ENCODE measurements at places on chromosomes 2 and 18. TPM values are rescaled to one million over a fixed set of nuclear protein-coding genes. Genes with fewer than 3 reads are reported as not detected.

GREB1L gene
- total RNA-seq = 0.94 TPM

MAP4K3 gene
- 169 TPM for total RNA-seq

SAG gene
- total RNA-seq = 0.63 TPM

TCF23 gene
- not detected for total RNA-seq

ARL4C gene
- 48.5 TPM for total RNA-seq

SIX3 gene
- total RNA-seq = 0.31 TPM

ITGB6 gene
- not detected for total RNA-seq

MBD5 gene
- 137 TPM for total RNA-seq

SDC1 gene
- 5.3 TPM for total RNA-seq

Measured in parietal lobe (tissue), 2 donors.